ENCODE measurements at places on chromosomes 7 and 10.

DNA sequence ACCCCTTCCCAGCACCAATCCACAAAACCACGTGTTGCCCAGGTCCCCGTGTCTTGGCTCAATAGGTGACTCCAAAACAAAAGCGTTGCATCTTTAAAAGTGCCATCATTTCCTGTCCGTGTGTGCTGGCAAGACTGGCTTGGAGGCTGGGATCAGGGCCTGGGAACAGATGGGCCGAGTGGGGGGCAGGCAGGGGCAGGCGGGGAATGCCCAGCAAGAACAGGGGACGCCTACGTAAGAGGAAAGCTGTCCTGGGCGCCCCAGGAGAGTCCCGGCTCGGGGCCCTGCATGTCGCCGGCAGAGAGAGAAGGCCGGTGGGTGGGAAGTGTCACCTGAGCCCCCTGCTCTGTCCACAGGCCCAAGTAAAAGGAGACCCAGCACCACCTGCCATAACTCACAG is 86.5 kb downstream of the PAXIP1 start:
- DNase-seq: no peak

DNA sequence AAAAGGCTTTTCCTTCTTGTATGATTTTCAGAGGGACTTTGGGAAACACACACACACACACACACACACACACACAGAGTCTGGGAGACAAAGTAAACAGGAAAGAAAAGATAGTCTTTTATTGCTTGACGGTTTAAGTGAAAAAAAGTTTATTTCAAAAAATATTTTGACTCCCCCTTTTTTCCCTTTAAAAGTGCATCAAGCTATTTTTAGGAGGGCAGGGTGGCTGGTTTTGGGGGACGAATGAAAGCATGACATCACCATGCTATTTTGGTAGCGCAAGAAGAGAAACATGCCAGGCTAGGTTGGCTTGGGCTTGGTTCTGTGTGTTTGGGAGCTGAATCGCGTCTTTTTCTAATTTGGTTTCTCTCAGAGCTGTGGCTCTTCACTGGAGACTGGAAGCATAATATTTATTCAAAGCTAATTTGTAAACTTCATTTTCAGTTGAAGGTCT is 129.2 kb downstream of the BAMBI start:
- DNase-seq: no peak

- no peak for DNase-seq
Observed at GRCh38 chr7:47942132-47942531, 6.1 kb downstream of the PKD1L1 start.

DNA sequence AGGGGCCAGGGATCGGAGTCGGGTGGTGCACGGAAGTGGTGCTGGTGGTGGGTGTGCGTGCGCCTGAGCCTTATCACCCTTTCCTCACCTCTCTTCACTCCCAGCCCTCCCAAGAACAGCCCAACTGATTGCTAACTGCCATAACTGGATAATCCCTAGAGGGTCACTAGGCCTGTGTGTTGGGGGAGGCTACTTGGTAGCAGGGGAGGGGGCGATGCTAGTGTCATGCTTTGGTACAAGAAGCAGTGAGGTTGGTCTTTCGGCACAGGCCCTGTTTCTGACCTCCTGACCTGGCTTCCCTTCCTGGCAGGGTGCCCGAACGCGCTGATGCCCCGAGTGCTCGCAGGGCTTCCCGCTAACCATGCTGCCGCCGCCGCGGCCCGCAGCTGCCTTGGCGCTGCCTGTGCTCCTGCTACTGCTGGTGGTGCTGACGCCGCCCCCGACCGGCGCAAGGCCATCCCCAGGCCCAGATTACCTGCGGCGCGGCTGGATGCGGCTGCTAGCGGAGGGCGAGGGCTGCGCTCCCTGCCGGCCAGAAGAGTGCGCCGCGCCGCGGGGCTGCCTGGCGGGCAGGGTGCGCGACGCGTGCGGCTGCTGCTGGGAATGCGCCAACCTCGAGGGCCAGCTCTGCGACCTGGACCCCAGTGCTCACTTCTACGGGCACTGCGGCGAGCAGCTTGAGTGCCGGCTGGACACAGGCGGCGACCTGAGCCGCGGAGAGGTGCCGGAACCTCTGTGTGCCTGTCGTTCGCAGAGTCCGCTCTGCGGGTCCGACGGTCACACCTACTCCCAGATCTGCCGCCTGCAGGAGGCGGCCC is 652 bp downstream of the KAZALD1 start:
- peak; percentile 54 for DNase-seq

DNA sequence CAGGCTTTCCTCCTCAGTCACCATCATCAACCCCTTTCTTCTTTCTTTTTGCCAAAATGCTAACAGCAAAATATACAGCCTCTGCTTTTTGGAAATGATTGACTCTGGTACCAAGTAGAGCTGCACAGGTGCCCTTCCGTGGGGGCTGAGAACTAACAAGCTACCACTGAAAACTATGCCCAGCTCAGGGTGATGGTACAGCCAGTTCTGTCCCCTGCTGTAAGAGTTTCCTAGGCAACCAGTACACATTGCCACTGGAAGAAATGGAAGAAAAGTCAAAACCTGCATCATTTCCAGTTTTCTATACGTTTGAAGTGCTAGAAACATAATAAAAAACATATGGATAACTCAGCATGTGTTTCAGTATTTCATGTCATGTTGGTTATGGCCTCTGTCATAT is 297.5 kb downstream of the PRKG1 start:
- DNase-seq: no peak

- peak; percentile 93 for DNase-seq
Observed at GRCh38 chr7:155206318-155207020, 91.2 kb upstream of the INSIG1 start.

- DNase-seq: no peak
Observed at GRCh38 chr10:129887986-129888783, 75.9 kb downstream of the EBF3 start.

GRCh38 chr7:132419542-132419941 is 156.7 kb downstream of the PLXNA4 start:
- DNase-seq: peak; percentile 48

DNA sequence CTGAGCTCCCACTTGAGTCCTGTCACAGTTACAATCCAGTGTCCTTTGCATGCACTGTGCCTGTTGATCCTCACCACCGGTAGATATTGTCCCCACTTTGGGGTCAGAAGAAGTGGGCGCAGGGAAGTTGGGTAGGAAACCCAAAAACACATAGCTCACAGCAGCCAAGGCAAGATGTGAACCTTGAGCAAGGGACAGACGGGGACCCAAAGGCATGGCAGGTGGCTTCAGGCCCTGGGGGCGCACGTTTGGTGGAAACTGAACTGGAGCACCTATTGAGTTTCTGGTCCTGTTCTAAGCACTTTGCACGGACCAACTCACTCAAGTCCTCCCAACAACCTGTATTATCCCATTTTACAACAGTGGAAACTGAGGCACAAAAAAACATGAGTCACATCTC is 82.8 kb upstream of the ZNF716 start:
- no peak for DNase-seq

DNA sequence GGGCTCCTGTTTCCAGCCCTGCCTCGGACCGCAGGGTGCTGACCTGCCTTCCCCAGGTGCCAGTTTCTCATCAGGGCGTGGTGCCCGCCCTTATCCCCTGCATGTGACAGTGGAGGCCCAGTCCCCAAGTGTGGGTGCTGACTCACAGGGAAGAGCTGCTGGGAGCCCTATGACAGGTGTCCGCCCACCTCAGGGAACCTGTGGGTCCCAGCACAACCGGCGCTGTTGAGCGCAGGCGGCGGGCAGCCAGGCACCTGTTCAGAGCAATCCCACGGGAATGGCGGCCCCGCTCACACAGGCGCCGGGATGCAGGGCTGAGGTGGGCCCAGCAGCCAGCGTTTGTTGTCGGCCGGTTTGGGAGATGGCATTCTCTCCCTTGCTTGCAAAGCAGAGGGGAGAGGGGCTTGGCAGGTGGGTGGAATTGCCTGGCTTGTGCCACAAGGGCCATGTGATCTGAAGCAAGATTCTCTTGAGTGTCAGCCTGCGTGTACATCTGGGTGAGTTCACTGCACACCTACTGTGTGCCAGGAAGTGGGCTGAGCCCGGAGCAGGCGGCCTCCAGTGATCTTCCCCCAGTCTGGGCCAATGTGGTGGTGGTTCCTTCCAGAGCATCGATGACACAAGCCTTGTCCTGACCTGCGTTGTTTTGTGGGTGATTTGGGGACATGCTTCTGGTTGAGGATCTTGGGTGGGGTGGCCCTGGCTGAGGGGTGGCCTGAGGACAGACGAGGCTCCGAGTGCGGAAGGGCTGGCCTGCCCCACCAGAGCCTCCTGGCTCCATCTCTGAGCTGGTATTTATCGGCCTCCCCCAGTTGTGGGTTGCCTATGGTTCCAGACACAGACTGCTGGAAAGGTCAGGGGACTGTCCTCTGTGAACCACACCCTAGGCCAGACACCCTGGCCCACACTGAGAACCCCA is 2.4 kb downstream of the PWWP2B start:
- no peak for DNase-seq

DNA sequence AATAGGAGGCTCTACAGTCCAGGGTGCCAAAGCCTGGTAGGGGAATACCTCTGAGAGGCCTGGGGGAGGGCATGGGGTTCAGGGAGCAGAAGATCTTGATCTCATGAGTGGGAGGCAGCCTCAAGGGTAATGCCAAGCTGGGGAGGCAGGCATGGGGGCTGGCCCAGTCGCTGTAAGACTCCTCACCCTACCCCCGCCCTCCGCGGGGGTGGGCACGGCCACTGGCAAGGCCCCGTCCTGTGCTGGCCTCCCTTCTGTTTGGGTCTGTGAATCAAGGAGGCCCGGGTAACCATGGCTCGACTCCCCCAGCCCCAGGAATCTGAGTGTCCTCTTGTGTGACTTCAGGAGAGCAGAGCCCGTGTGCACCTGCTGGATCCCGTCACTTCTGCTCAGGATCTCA is 473.9 kb downstream of the PLXNA4 start:
- DNase-seq: no peak

GRCh38 chr7:17946591-17946990 is 6.3 kb upstream of the SNX13 start:
- DNase-seq: no peak

DNA sequence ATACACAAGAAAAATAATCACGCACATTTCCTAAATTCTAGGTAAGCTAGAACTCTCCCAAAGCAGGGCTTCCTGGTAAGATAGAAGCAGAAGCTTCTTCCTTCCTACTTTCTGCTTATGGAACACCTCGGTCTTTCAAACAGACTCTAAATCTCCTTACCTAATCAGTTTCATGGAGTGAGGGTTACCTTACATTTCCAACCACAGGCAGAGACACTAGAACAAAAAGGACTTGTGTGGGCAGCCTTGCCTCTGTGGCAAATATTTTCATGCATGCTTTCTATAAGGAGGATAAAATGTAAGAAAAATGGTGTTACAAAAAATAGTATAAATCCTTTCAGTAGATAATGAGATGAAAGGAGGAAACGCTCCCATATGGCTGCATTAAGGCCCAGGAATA is 386.3 kb upstream of the SMIM30 start:
- no peak for DNase-seq

DNA sequence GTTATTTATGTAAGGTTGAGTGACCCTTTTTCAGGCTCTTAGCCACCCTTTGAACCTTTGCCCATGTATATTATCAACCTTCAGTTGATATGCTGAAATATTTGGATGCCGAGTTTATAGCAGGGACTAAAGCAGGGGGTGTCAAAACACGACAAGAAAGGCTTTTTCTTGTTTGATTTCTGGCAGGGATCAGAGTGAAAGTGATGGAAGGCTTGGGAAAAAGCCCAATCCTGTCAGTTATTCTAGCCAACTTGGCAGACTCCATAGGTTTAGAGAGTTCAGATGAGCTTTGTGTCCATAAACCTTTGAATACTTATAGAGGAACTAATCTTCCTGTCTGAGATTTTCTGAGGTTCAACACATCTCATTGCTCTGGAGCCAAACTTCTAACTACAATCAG is 47.5 kb downstream of the INHBA start:
- DNase-seq: no peak

GRCh38 chr10:35422228-35422627 is 85.9 kb downstream of the CCNY start:
- DNase-seq: peak; percentile 34

Data from fibroblast of skin of back (primary cell).